Lower leg skin (tissue), 4 donors: ENCODE measurements at places on chromosomes 16 and 17. TPM values are rescaled to one million over a fixed set of nuclear protein-coding genes. Genes with fewer than 3 reads are reported as not detected.
A peak's percentile ranks its signal among the peaks of the same experiment; 100 is the strongest.

DNA sequence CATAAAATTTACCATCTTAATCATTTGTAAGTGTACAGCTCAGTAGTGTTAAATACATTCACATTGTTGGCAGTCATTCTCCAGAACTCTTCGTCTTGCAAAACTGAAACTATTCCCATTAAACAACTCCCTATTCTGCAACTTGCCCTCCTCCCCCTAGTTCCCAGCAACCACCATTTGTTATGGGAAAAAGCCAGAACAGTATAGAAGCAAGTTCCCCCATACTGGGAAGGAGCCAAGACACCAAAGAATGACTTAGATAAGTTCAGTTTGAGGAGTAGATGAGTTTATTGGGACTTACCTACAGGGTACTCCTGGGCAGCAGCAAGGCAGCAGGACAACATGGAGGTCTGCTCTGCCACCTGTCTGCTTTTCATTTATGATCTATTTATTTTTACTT, 39.3 kb upstream of the TEKT1 start:
- no peak for DNase-seq

GRCh38 chr16:4261557-4262172, 11.2 kb downstream of the TFAP4 start:
- DNase-seq, result no peak

- no peak for DNase-seq
Observed at GRCh38 chr16:89815639-89816348, 653 bp downstream of the FANCA start.

GRCh38 chr16:88634994-88635670, 3.2 kb upstream of the IL17C start:
- DNase-seq, result no peak

DNA sequence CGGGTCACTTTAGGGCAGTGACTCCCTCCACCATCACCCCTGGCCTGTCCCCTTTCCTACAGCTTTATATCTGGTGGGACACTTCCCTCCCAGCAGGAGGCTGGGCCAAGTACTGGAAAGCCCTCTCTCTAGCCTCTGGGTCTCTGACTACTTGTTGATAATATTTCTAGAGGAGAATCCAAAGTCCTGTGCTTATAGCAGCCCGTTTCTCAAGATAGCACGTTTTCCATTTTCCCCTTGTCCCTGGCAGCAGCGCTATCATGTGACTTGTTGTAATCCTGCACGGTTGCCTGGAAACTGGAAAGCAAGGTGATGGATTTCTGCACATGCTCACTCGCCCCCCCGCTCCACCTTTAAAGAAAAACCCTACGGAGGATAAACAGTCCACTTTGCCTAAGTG, 3.3 kb upstream of the AXIN2 start:
- DNase-seq, result no peak

- DNase-seq, result no peak
Observed at GRCh38 chr16:27549464-27549745, 308 bp downstream of the GTF3C1 start.

- DNase-seq, result no peak
Observed at GRCh38 chr17:28675980-28676379, 14.0 kb downstream of the SUPT6H start.

DNA sequence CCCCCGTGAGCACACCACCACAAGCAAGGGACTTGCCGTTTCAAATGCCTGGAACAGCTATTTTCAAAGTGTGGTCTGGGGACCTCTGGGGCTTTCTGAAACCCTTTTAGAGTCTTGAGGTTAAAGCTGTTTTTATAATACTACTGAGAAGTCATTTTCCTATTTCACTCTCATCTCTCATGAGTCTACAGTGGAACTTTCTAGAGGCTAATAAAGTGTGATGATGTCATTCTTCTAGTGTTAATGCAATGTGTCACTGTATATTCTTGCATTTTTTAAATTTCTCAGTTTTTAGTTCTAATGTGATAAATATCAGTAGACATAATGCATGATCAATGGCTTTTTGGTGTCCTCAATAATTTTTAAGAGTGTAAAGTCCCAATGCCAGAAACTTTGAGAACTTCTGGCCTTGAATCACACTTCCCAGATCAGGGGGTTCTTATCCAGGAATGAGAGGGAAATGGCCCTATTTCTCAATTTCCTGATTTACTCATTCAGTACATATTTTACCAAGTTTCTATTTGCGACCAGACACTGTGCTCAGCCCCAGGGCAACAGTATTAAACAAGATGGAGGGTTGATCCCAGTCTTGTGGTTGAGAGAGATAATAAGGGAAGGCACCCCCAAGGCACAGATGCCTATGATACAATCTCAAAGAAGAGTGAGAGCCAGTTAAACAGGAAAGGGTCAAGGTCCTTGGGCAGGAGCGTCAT, 444.0 kb downstream of the HS3ST3B1 start:
- no peak for DNase-seq

DNA sequence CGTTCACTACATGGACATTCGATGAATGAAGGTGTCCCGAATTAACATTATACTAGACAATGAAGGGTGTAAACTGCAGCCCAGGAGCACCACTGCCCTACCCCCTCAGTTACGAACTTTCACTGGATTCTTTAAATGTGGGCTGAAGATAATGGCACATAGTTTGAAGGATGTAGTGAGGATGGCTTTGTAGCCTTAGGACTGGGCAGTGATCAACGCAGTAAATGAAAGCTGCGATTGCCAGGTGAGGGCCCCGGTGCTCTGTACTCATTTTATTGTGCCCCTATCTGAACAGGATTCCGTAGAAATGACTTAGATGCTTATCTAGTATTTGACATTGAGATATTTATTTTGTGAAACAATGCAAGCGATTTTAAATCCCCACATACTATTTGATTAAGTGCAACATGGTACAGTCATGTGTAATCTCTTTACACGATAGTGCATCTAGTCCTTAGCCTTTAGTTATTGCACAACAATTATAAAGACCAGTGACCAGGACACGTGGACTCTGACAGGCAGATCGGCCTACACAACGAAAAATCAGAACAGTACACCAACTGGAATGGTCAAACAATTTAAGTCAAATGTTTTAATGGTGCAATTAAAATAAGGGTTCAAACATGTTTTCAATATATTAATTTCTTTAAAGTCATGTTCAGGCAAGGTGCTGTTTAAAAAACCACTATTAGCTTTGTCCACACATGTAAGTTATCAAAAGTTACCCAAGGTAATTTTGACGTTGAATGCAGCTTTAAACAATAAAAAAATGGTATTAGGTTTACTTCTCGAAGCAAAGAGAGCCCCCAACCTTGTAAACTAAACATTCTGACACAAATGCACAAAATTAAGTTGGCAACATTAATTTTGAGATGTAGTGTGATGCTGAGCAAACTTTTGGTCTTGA, 17.4 kb upstream of the ERN1 start:
- no peak for DNase-seq

- DNase-seq, result no peak
Observed at GRCh38 chr17:3887804-3888203, 5.0 kb downstream of the CAMKK1 start.

GRCh38 chr17:72681844-72682243, 410.6 kb downstream of the SLC39A11 start:
- no peak for DNase-seq

- peak; percentile 92 for DNase-seq
Observed at GRCh38 chr16:67481561-67482232, 740 bp upstream of the ATP6V0D1 start.

DNA sequence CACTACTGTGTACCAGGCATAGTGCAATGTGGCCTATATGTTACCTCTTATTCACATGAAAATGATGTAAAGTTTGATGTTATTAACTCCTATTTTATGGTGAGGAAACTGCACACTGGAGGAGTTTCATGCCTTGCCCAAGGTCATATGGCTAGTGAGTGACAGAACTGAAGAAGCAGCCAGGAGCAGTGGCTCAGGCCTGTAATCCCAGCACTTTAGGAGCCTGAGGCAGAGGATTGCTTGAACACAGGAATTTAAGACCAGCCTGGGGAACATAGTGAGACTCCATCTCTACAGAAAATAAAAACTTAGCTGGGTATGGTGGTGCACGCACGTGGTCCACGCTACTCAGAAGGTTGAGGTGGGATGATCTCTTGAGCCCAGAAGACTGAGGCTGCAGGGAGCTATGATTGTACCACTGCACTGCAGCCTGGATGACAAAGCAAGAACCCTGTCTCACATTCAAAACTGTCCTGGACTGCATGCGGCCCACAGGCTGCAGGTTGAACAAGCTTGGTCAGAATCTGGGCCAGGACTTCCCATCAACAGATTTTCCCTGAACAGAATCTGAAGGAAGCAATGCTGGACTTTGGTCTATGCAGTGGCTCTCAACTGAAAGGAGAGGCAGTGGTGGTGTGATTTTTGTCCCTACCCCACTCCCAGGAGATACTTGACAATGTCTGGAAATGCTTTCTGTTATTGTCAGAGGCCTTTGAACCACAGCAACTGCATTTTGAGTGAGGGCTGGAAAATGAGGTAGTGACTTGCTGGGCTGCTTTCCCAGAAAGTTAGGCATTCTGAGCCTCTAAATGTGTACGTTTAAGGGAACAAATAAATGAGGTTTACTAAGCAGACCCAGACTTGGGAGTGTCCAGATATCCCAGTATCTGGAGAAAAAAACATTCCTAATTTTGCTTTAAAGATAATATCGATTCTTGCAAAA, 479.5 kb downstream of the TMEM114 start:
- no peak for DNase-seq

DNA sequence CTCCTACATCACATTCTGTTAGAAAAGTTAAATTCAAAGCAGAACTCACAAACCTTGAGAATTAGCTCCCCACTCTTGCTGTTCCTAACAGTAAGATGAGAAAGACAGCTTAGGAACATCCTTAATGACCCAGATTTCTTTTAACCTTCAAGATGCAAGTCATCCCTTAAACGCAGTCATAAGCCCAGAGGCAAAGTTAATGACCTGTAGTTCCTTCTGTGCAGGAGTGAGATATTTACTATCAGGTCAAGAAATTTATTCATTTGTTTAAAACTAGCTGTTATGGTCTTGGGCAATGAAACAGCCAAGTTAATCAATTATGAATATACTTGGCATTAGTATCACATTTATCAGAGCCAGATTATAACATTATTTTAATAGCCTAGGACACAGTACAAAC, 37.1 kb downstream of the NXPH3 start:
- DNase-seq, result no peak

- DNase-seq, result no peak
Observed at GRCh38 chr16:4900036-4900435, 36.9 kb downstream of the PPL start.

DNA sequence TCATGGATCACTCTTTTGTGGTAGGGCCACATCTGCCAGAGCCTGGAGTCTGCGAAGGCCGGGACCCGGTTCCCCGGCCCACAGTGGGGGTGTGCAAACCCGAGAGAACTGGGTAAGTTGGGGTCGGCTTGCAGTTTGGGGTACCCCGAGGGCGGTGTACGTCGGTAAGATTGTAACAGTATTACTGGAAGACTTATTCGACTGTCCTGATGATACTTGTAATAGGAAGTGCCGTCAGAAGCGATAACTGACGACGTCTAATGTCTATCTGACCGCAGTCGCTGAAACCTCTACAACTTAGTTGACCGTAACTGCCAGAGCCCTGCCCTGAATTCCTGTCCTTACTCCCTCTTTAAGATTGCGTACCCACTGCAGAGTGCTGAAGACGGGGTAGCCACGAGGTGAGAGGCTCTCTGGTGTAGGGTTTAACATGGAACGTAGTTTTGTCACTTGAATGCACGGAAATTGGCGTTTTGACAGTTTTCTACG, 24.0 kb downstream of the TRPV2 start:
- DNase-seq, result no peak

DNA sequence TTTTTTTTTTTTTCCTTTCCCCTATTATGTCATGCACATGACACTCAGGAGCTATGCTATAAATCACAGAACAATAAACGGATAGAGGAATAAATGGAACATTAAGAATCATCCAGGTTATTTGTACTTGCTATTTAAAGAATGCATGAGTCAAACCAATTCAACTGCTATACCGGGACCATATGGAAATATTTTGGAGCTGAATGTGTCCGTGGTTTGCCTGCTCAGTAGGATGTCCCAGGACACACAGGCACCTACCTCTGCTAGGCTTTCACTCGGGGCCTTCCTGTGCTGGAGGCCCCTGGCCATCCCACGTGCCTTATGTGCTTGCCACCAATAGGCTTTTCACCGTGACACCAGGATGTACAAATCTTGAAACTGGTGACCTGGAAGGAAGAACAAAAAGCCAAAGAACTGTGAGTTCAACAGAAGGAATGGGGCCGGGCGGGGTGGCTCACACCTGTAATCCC, 15.3 kb upstream of the SEC14L1 start:
- no peak for DNase-seq

DNA sequence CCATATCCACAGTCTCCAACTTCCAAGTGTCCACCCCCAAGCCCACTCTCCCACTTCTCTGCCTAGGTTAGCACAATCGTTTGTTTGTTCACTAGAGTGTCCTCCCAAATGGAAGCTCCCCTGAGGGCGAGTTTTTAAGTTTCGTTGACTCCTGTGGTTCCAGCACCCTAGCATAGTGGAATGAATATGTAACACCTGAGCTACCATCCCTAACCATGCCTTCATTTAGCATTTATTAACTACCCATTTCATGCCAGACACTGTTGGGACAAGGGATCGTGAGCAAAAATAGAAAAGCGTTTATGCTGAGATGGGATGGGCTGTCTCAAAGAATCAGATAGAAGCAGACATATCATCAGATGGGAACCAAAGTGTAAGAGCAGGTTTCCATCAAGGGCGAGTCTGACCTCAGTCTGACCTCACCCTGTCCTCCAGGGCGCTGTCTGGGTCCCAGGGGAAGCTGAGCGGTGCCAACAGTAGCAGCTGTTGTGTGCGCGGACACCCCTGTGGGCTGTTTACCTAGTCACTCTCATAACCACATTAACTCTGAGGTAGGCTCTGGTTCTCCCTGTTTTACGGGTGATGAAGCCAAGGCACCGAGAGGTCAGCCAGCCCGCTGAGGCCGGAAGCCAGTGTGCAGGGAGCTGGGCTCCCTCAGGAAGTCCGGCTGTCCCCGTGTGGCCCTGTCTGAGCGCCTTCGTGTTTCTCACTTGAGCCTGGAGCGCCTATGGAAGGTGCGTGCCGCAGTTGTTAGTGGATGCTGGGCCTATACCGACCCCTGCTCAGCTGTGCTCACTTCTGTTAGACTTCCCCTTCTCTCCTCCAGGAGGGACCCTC, 6.2 kb downstream of the CNP start:
- DNase-seq, result no peak

- DNase-seq, result no peak
Observed at GRCh38 chr17:27793168-27793905, 7.0 kb downstream of the NOS2 start.

GRCh38 chr16:84603140-84603816, 14.6 kb downstream of the COTL1 start:
- peak; percentile 79 for DNase-seq

Gene DNAI2
- not detected for total RNA-seq

Gene PRSS27
- total RNA-seq, result 1.8 TPM

Gene CACNG5
- total RNA-seq, result not detected

Gene SEC14L1
- 39.7 TPM for total RNA-seq

Gene PLD2
- 58.5 TPM for total RNA-seq

Gene KRTAP9-9
- not detected for total RNA-seq

Gene SLC46A1
- 2.7 TPM for total RNA-seq

Gene SCARF1
- 4.9 TPM for total RNA-seq

Gene ASGR1
- total RNA-seq, result 1.3 TPM

Gene CES5A
- 0.51 TPM for total RNA-seq

Gene ABI3
- total RNA-seq, result 5.4 TPM

Gene NCBP3
- 21.6 TPM for total RNA-seq

Gene NEUROD2
- total RNA-seq, result 0.17 TPM

Gene SPATA22
- total RNA-seq, result not detected

Gene PMFBP1
- 1.6 TPM for total RNA-seq
